Activated CD4-positive, alpha-beta T cell treated with anti-CD3 and anti-CD28 coated beads, Interleukin-2, amount 10 ng/mL, durations not matched to agents 24 days and 14 days (primary cell): ENCODE measurements at places on chromosomes 2 and 18. TPM values are rescaled to one million over a fixed set of nuclear protein-coding genes. Genes with fewer than 3 reads are reported as not detected.

PAIP2B gene
- 0.63 and 0.64 TPM in 2 replicates for total RNA-seq

TTC27 gene
- 40.8 and 46.8 TPM in 2 replicates for total RNA-seq

METTL4 gene
- 17.7 and 18.4 TPM in 2 replicates for total RNA-seq

PLEKHB2 gene
- 62.4 and 66.7 TPM in 2 replicates for total RNA-seq

L3MBTL4 gene
- 0.26 and 0.28 TPM in 2 replicates for total RNA-seq
